ENCODE measurements at places on chromosomes 3 and 15.

GRCh38 chr3:140336465-140336864, 341.4 kb upstream of the TRIM42 start:
- no peaks in the 10 kb centered on the region for H3K27me3 ChIP-seq
- no peak for DNase-seq
- no peaks in the 10 kb centered on the region for H3K36me3 ChIP-seq
- no peak overlapping the region for H3K4me3 ChIP-seq

DNA sequence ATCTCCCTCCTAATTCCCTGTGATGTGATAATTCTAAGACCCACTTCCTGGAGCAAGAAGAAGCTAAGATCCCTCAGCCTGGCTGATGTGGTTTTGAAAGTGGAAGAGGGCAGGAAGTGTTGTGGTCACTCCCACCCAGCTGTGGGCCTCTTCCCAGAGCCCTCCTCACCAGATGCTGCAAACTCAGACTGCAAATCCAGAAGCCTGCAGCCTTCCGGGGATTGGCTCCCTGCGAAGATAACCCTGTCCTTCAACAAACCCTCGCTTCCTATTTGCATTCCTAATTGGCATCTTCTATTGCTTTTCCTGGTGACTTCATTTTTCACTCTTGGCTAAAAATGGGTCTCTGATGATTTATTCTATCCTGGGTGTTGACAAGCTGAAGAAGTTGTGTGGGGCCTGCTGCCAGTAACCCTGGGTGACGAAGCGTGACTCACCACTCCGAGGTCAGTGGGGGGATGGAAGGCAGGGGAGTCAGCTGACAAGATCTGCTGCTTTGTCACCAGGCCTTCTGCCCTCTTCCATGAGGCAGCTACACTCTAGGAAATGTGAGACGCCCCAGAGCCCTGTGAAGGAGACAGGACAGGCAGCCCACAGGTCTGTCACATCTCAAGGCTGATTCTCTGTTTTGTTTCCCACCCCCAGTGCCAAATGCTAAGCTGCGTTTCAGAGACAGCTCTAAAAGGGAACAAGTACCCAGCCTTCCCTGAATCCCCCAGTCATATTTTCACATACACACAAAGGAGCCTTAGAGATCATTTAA, 99.7 kb upstream of the LIPC start:
- H3K27me3 ChIP-seq: no peaks in the 10 kb centered on the region
- H3K27ac ChIP-seq: peak overlapping the region; percentile 78
- H3K36me3 ChIP-seq: no peaks in the 10 kb centered on the region
- H3K4me1 ChIP-seq: peaks cover 16% of the 10 kb centered on the region
- peak; percentile 93 for DNase-seq

- H3K36me3 ChIP-seq: no peaks in the 10 kb centered on the region
- no peaks in the 10 kb centered on the region for H3K4me1 ChIP-seq
- H3K4me3 ChIP-seq: no peak overlapping the region
- peak; percentile 13 for DNase-seq
- H3K27me3 ChIP-seq: no peaks in the 10 kb centered on the region
Measured at GRCh38 chr3:45771831-45772230, 24.5 kb downstream of the SLC6A20 start.

DNA sequence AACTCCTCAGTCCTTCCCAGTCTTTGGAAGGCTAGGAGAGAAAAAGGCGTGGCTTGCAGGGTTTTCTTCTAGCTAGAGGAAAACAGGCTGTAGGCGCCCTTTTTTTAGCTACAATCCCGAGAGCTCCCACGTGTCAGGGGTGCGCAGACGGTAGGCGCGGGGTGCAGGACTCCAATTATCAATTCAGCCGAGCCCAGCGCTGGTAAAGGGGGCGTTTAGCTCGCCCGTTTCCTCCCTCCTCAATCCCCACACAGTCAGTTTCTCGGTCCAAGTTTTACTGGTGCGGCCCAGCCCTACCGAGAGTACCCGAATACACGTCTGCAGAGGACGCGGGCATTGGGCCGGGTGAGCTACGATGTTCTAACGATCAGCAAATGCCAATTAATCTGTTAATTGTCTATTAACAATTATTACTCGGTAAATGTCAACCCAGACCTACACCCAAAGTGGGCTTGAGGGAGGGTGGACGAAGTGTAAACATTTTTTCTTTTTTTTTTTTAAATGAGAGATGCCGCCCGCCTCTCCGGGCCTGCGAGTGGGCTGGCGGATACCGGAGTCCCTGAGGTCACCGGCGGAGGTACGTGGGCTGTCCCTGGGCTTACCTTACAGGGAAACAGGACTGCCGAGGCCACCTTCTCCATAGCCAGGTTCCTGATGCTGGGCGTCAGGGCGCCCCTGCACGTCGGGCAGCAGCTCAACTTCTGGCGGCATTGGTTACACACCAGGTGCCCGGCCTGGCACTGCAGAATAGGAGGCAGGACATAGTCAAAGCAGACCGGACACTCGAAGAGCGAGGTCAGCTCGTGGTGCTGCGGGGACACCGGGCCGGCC, 923 bp downstream of the SIAH2 start:
- no peak overlapping the region for H3K27ac ChIP-seq
- H3K36me3 ChIP-seq: peaks cover 6% of the 10 kb centered on the region
- H3K4me3 ChIP-seq: peak overlapping the region; percentile 88
- peaks cover 4% of the 10 kb centered on the region for H3K27me3 ChIP-seq
- DNase-seq: peak; percentile 79

DNA sequence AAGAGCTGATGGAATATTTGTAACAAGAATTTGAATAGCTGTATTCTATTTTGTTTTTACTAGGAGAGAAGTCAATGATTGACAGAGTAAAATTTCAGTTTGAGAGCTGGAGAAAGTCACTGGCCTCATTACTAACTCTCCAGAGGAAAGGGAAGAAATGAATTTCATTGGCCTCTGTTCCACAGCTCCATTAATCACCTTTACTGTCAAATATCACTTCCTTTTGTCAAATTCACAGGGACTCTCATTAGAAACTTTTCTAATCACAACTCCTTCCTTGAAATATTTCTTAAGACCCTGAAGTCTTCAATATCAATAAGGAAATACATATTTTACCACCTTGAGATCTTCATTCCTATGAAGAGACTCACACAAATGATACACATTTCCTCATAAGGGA, 379.9 kb upstream of the RASGRP1 start:
- no peak overlapping the region for H3K4me3 ChIP-seq
- DNase-seq: no peak
- H3K27ac ChIP-seq: no peak overlapping the region
- no peaks in the 10 kb centered on the region for H3K36me3 ChIP-seq
- peaks cover 6% of the 10 kb centered on the region for H3K4me1 ChIP-seq

GRCh38 chr3:6108957-6109356, 752.0 kb upstream of the GRM7 start:
- DNase-seq: no peak
- no peak overlapping the region for H3K4me3 ChIP-seq
- H3K27me3 ChIP-seq: no peaks in the 10 kb centered on the region
- no peaks in the 10 kb centered on the region for H3K4me1 ChIP-seq

GRCh38 chr3:139134678-139135372, 90.1 kb upstream of the PRR23C start:
- DNase-seq: no peak
- no peaks in the 10 kb centered on the region for H3K36me3 ChIP-seq
- H3K27me3 ChIP-seq: no peaks in the 10 kb centered on the region
- H3K4me3 ChIP-seq: no peak overlapping the region
- no peak overlapping the region for H3K27ac ChIP-seq

GRCh38 chr3:161067335-161067734, 37.8 kb downstream of the B3GALNT1 start:
- no peaks in the 10 kb centered on the region for H3K36me3 ChIP-seq
- no peaks in the 10 kb centered on the region for H3K4me1 ChIP-seq
- H3K27ac ChIP-seq: no peak overlapping the region
- H3K27me3 ChIP-seq: no peaks in the 10 kb centered on the region
- H3K4me3 ChIP-seq: no peak overlapping the region

- no peaks in the 10 kb centered on the region for H3K27me3 ChIP-seq
- no peak for DNase-seq
- peaks cover 5% of the 10 kb centered on the region for H3K36me3 ChIP-seq
- H3K27ac ChIP-seq: no peak overlapping the region
Measured at GRCh38 chr15:72334842-72335241, 14.9 kb upstream of the CELF6 start.

- no peaks in the 10 kb centered on the region for H3K36me3 ChIP-seq
- H3K27ac ChIP-seq: no peak overlapping the region
- no peaks in the 10 kb centered on the region for H3K27me3 ChIP-seq
- DNase-seq: no peak
Measured at GRCh38 chr3:175914785-175915184, 1055.7 kb downstream of the NAALADL2 start.
